Glomerular endothelial cell (primary cell): ENCODE measurements at places on chromosomes 4 and X.

DNA sequence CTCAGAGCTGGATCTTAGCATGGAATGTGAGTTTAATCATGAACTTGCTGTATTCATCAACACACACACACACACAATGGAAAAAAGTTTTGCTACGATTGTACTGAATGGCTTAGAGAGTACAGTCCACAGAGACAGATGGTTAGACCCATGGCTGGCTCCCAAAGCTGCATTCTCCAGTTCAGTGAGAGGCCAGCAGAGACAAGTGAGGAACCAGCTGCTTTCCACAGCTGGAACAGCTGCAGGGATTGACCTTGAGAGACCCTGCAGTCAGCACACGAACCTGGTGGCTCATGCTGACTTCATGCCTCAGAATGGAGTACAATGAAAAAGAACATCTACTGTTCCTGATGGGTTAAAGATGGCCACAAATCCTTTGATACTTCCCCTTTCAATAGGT is 94.5 kb downstream of the DHX15 start:
- no peak for DNase-seq

DNA sequence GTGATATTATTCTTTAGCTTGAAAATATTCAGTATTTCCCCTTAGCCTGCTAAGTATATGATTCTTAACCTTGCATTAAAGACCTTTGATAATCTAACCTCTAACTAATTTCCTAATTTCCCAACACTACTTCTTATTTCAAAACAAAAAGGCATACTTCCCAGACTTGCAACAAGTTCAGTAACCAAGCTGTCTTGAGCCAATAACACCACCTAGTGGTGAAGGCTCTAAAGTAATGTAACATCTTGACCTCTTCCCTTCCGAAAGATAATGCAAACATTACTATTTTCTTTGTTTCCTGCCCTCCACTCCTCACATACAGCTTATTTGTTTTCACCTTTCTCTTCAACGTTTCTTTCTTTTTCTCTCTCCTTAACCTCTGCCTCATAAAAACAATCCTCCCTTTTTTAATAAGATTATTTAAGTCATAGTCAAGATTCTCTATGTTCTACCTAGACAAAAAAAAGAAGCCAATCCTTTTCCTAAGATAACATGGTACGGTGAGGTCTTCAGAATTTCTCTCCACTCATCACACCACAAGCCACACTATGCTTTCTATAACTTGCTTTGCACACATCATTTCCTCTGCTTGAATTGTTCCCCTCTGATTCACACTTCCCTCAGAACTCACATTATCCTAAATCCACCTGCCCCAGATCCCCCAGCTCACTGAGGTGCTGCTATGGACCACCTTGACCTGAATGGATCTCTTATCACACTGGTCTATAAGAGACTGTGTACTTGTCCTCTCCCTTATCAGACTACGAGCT is 3.5 kb downstream of the FAT1 start:
- no peak for DNase-seq

DNA sequence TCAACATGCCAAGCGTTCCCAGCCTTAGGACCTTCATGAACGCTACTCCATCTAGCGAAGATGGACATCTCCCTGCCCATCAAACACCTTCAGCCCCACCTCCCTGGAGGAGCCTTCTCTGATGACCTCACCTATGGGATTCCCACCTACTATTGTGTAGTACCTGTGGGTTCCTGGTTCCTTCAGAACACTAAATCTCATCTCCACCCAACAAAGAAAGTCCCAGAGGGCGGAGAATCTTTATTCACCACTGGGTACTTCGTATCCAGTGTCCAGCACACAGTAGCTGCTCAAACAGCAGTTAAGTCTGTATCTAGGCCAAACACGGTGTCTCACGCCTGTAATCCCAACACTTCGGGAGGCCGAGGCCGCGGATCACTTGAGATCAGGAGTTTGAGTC is 10.1 kb downstream of the RBM47 start:
- no peak for DNase-seq

GRCh38 chrX:20913760-20914159 is 460.5 kb upstream of the CNKSR2 start:
- no peak for DNase-seq

DNA sequence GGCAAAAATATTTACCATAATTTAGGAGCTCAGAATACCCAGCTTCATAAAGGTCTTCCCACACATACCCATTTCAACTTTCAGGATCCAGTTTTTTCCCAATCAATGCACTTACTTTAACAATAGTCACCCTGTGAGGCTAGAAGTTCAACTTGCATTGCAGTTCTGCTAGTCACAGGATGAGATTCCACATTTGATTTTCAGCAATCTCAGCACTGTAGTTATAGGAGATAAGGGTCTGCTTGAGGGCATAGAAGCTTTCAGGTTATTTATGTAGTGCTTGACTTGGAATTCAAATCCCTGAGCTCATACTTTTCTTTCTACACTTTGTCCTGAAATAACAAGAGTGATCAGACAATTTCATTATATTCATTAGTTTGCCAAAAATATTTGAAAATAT is 78.3 kb upstream of the IL2 start:
- DNase-seq = no peak
